Amniotic stem cell (primary cell): ENCODE measurements at places on chromosomes 12 and 14.

DNA sequence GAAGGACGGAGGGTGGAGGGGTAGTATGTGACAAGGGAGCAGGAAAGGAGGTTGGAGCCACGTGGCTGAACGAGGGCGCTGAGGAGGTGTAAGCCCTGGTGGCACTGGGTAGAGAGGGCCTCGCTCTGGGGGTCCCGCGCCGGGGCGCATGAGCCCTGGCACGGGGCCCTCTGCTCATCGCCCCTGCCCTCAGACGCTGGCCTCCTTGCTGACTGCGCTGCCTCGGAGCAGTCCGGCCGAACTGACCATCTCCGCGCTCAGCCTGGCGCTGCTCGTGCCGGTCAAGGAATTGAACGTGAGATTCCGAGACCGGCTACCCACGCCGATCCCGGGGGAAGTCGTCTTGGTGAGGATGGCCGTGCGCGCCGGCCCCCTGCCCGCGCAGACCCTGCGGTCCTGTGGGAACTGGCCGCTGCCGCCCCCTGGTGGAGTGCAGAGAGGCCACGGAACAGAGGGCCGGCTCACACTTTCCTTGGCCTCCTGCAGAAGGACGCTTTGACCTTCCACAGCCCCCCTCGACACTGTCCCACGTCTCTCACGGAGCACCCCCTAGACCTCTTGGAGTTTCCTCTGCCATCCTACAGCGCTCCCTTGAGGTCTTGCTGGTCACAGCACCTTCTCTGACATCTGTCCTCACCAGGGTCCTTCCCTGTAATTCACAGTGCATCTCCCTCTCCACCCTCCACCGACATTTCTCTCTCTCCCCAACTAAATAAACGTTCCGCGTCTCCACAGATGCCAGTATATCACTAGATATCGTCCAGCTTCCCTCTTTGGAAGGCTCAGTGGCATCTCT, 10.5 kb downstream of the ARHGEF25 start:
- peak; percentile 17 for DNase-seq

DNA sequence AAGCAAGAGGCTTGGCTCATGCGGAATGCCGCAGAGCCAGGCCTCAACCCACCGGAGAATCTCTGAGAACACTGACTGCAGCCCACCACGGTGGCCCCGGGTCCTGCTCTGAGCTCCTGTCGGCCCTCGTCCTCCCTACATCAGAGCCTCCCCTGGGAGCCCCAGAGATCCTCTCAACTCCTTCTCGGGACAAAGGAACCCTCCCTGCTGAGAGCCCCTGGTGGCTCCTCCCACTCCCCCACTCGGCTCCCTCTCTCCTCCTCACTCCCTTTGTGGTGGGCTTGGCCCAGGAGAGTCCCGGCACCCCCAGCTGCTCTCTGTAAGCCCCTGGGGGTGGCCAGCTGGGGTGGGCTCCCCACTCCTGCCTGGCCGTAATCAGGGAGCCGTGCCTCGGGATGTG, 11.1 kb upstream of the INF2 start:
- DNase-seq = no peak

DNA sequence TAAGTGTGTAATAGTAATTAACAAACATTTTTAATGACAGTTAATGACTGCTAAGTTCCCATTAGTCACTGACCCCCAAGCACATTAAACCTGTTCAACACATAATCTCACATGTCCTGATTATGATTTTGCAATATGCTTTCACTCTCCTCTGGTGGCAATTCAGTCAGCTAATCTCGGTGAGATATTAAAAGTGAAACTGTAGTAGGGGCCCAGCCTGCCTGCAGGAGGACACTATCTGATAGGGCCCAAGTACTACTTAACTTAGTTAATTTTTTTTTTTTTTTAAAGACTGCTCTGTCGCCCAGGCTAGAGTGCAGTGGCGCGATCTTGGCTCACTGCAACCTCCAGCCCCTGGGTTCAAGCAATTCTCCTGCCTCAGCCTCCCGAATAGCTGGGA, 48.8 kb downstream of the CIT start:
- DNase-seq = no peak

DNA sequence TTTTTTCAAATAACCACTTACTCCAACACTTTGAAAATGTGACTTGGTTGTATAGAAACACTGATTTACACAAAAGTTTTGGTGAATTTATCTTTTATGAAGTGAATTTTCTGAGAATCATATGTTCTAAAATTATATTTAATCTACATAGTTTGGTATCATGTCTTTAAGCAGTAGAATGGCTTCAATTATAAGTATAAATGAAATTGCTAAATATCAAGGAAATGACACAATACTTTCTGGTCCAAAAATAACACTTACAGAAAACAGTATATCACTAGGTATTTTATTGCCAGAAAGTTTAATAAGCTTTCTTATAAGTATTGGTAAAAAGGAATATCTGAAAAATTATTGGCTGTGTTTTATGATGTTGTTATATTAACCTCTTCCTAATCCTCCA, 90.9 kb downstream of the SRGAP1 start:
- no peak for DNase-seq

DNA sequence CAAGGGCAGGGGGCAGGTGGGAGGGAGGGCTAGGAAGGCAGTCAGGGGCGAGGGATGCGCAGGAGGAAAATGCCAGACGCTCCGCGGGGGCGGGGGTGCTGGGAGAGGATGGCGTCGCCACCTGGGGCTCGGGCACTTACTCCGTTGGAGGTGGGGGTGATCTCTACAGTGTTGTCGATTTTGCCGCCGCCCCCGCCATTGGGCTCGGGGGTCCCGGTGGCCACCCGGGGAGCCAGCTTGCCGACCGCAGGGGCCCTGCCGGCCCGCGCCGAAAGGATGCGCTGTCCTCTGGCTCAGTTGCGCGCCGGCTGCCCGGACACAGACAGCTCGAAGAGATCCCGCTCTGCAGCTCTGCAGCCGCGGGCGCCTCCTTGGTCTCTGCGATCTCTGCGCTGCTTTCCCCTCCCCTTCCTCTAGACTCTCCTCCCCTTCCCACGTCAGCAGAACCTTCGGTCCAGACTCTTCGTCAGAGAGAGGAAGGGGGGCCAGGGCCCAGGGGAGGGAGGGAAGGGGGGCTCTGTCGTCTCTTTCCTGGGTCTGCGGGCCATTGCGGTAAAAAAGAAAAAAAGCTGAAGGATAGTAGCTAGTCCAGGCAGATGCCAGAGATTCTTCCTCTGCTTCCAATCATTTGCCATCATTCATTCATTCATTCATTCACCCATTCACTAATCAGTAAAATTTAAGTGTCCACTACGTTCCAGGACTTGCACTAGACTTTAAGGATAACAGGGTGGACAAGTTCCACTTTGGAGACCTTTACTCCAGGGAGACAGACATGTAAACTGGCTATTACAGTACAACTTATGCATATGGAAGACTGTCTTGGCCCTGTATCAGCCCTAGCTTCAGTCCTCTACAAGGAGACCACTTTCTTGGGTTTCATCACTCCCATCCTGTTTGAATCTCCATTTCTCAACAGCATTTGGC, at the start of gene SLC22A17:
TSS of gene SLC22A17 (minus strand) at position 382 of the 927 bp plus-strand sequence.
- DNase-seq = peak; percentile 88

DNA sequence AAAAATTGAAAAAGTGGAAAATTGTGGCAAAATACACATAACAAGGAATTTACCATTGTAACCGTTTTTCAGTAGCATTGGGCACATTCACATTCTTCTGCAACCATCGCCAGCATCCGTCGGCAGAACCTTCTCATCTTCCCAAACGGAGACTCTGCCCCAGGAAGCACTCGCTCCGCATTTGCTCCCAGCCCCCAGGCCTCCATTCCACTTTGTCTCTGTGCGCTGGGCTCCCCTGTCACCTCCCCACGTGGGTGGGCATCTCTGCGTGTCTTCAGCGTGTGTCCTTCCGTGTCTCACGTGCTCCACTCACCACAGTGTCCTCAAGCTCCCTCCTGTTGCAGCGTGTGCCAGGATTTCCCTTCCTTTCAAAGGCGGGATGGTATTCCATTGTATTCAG, 9.9 kb downstream of the GPR132 start:
- no peak for DNase-seq

GRCh38 chr14:20614038-20614840, 23.1 kb upstream of the RNASE12 start:
- DNase-seq = no peak

DNA sequence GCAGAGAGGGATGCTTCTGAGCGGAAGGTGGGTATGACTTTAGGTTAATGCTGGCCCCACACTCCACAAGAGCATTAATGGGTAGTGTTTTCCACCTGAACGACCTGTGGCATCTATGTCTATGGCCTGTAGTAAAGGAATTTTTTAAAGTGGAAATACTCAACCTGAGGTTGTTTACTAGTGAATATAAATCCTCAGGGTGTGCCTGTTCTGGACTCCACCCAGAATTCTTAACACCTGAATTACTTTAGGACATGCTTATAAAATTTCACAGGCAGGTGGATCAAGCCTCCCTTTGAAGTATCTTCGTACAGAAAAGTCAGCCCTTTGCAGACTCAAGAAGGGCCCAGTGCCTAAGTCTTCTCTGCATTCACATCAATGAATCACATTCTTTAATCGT, 196.1 kb downstream of the ESR2 start:
- no peak for DNase-seq

DNA sequence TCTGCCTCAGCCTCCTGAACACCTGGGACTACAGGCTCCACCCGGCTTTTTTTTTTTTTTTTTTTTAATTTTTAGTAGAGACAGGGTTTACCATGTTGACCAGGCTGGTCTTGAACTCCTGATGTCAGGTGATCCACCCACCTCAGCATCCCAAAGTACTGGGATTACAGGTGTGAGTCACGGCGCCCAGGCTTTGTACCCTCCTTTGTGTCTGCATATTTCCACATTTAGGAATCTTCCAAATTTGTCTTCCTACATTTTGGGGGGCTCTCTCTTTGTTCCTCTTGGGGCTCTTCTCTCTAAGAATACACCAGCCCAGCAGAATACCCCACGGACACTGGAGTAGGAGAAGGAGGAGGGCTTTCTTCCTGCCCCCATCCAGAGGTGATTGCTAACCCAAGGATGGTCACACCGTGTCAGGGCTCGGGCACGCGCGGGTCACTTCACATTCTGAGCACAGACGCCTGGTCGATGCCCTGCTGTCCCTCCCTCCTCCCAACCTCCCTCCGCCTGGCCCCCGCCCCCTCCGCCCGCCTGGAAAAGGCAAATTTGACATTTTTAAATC, 2.1 kb upstream of the DNAJC22 start:
- DNase-seq = no peak

DNA sequence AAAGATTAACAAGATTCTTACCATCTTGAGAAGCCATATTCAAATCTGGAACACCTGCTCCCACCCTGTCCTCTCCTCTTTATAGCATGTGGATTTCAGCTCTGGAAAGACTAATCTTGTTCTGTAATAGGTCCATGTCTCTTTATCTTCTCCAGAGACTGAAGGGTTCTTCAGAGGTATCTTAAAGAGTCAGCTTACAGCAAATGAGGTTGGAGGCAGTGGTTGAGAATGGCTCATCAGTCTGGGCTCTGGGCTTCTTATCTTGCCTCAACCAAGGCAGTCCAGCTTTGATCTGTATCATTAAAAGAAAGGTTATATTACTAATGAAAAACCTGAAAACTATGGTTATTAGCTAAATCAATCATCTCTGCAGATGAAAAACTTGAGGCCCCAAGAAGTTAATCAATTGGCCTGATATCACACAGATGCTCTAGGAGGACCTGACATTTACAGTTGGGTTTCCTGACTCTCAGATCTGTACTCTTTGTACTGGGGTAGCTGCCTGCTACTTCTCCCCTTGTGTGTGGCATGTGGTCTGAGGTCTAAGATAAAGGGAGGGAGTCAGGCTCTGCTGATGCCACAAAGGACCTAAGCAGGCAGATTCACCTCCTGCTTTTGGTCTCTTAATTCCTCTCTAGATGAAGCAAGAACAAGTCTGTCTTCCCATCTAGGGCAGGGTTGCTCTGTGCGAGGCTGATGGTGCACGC, 1.7 kb upstream of the AKAP6 start:
- DNase-seq = no peak

GRCh38 chr12:106527356-106527755, 55.4 kb upstream of the RFX4 start:
- no peak for DNase-seq

DNA sequence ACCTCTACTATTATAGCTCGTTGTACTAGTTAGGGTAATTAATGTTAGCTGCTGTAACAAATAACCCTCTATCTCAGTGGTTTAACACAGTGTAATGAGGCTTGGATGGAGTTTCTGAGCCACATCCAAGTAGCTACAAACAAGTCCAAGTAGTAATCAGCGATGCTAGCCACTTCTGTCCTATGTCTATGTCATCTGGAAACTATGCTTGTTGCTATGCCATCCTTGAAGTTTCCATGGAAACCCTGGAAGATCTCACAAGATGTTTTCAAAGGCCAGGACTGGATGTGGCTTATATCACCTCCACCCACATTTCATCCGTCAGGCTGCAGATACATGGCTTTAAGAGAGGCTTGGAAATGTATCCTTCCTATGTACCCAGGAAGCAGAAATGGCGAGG, 422.1 kb downstream of the AACS start:
- DNase-seq = no peak

GRCh38 chr14:22991852-22992251, 9.5 kb upstream of the AJUBA start:
- DNase-seq = no peak

- DNase-seq = no peak
Measured at GRCh38 chr12:119808441-119808840, 68.7 kb downstream of the CIT start.

DNA sequence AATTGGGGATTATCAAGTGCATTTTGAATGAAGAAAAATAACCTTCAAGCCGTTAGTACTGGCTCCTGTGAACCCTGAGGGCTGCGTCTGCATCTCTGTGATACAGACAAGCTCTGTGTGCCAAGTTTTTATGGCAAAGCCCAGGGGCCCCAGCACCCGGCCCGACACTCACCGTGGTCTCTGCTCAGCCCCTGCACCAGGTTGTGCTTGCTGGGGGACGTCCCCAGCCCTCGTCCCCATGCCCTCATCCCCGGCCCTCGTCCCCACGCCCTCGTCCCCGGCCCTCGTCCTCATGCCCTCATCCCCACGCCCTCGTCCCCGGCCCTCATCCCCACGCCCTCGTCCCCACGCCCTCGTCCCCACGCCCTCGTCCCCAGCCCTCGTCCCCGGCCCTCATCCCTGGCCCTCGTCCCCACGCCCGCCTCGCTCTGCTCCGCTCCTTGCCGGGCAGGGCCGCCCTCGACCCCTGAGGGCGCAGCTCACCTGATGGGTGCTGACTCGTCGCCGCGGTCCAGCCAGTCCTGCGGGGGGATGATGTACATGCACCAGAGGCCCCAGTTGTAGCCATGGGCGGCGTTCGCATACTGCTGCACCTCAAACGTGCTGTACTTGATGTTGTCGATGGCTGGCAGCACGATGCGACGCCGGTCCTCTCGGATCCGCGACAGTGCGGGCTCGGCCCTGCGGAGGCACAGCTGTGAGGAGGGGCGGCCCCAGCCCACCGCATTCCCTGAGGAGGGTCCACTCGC, 72.0 kb downstream of the GALNT9 start:
- no peak for DNase-seq

- no peak for DNase-seq
Measured at GRCh38 chr12:124359671-124360581, 65.0 kb downstream of the RFLNA start.

GRCh38 chr14:105257464-105257863, 9.1 kb downstream of the BTBD6 start:
- DNase-seq = no peak

GRCh38 chr12:1518591-1519516, 75.5 kb downstream of the FBXL14 start:
- DNase-seq = peak; percentile 36
